ENCODE measurements at places on chromosomes 1 and 21.

DNA sequence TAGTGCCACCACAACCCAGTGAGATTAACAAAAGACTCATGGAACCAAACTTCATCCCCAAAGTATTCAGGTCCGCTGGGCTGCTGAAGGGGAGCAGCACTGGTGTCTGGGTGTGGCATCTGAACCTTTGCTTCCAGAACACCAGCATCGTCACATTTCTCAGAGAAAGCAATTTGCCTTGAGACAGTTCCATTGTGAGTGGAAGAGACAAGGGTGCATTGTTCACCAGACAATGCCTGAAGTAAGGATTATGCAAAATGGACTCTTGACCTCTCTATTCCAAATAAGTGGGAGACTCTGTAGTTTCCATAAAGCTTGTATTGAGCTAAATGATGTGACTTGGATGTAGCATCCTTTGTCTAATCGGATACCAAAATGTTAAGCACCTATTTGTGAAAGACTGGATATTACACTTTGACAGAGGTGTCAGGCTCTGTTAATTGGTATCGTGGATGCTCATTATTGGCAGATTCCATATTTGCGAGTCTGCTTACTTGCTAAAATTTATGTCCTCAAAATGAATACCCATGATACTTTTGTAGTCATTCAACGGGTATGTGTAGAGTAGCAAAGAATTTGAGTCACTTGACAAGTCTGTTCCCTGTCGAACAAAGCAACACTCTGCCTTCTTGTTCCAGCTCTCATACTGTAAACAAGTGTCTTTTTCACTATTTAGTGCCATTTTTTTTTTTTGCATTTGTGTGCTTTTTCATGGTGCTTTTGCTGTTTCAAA lies 75.6 kb downstream of the MRPS6 start:
- no peak for DNase-seq

DNA sequence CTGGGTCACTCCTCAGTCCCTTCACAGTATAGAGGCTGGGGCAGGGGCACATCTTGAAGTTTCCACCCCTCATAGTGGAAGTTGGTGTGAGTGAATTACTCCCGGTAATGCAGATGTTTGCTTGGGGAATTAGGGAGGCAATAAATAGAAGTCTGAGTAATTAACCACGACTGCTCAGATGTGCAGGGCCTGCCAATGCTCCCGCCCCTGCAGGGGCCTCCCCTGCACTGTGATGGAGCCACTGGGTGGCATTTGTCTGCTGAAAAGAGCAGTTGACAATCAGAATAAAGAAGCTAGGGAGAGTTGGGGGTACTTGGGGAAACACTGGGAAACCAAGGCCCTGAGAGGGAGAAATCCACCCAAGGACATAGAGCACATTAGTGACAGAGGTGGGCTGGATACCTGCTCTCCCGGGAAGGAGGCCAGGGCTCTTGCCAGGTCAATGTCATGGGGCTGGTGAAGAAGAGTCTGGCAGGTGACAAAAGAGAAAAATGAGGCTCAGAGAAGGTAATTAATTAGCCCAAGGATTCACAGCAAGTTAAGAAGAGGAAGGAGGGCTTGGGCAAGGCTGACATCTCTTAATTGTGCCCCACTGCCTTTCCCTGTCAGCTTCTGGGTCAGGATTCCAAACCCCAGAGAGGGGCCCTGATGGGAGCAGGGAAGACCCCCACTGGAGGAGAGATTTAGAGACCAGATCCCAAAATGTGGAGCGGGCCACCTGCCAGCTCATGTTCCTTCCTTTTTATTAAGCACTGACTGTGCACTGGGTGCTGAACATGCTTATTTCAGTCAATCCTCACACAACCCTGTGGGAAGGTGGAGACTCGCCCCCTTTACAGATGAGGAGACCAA lies 436.2 kb downstream of the MATN1 start:
- no peak for DNase-seq

GRCh38 chr1:47390843-47391242 lies 25.2 kb upstream of the FOXE3 start:
- DNase-seq: no peak

DNA sequence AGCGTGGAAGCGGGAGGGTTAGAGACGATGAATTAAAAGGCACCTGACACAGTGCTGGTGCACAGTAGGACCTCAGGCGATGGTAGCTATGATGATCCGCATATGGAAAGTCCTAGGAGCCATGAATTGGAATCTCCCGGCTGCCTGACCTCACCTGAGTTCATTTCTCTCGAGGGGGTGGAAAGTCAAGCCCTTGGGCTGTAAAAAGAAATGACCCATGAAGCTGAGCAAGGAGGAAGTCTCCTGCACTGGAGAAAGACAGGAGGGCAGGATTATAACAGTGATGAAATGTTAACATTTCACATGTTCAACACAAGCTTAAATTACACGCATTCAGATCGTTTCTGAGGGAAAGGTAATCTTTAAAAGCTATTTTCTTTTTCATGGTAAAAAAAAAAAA lies 481.2 kb downstream of the MATN1 start:
- DNase-seq: no peak

DNA sequence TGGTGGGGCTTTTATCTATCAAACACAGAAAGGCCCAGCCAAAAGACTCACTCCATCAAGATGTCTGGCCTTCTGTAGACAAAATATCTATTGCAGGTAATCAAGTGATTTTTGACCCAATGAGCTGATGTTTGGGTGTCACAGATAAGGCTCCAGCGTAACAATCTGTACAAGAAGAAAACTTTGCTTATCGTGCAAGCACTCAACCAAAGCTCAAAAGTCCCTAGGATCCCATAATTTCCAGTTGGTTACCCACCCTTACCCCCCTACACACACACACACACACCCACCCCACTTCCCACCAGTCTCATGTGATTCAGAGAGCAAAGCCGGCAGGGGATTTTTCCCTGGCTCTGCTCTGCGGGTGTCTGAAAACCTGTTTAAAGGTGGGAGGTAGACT lies 5.8 kb downstream of the ITPKB start:
- DNase-seq: no peak

DNA sequence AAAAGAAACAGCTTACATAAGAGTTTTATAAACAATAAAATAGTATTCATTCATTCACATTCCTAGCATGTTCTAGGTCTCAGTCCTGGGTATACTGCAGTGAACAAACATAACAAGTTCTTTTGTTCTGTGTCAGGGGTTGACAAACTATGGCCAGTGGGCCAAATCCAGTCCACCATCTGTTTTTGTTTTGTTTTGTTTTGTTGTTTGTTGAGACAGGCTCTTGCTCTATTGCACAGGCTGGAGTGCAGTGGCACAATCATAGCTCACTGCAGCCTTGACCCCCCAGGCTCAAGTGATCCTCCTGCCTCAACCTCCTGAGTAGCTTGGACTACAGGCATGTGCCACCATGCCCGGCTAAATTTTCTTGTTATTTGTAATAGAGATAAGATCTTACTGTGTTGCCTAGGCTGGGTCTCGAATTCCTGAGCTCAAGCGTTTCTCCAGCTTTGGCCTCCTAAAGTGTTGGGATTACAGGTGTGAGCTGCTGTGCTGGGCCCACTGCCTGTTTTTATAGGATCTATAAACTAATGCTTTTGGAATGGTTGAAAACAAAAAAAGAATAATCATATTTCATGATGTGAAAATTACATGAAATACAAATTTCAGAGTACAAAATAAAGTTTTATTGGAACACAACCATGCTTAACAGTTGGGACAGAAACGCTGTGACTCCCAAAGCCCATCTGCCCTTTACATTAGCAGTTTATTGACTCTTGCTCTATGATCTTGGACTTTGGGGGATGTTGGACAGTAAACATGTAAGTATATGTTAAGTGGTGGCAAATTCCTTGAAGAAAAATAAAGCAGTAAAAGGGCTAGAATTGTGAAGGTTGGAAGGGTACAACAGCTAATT lies 17.9 kb downstream of the CAPZA1 start:
- DNase-seq: no peak

DNA sequence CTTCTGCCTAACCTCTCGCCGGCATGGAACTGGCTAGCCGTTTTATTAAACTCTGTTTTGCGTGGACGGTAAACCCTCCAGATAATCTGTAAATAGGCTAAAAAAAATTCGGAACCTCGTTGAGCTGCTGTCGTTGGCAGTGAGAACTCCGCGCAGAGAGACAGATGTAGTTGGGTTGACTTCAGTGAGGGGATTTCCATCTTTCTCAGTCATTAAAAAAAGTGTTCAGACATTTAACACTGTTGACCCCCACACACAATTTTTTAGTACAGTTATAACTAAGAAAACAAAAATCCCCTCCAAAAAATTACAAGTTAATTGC lies 464 bp downstream of the PARK7 start:
- no peak for DNase-seq

GRCh38 chr1:209207701-209208286 lies 375.7 kb upstream of the CAMK1G start:
- no peak for DNase-seq

DNA sequence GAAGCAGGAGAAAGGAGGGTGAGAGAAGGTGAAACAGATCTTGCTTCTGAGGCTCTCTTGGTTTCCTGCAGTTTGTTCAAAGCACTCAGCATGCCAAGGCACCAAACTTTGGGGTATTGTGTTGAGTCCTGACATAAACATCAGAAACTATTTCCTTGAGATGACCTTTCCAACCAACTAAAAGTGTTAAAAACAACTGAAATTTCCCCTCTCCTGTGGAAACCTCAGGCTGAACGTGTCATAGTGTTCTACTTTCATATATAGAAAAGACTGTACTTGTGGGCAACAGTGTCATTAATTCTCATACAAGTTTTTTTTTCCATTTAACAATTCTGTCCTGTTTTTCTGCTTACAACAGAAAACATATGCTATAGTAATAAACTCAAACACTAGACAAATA lies 6.3 kb upstream of the LYST start:
- DNase-seq: no peak

- no peak for DNase-seq
These were observed 5.7 kb upstream of the TPRG1L start for GRCh38 chr1:3618881-3619671.

- no peak for DNase-seq
These were observed 2.5 kb upstream of the DHRS3 start for GRCh38 chr1:12620488-12620865.

DNA sequence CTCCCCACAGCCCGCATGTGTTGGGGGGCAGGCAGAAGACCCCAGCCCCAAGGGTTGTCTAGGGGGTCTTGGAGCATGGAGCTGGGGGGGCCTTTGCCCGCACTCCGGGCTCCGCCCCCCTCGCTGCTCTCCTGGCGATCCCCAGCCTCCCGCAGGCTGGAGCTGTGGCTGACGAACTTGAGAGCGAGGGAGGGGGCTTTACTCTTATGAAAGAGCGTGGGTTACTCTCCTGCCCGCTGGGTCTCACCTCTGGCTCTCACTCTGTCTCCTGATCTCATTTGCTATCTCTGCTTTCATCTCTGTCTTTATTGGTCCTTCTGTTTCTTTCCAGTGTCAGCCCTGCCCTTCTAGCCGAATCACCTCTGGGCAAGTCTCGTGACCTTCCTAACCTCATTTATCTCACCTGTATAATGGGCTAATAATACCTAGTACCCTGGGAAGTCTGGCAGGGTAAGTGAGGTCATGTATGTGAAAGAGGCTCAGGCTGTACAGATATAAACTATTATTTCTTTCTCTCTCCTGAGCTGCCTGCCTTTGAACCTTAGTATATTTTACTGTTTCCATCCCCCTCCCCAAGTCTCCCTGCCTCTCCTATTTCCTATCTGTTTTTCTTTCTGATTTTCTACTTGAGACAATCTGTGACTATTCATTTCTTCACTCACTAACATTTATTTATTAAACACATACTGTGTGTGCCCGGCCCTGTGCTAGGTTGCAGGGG lies 731 bp downstream of the EFNA4 start:
- DNase-seq: no peak

- no peak for DNase-seq
These were observed 58.9 kb downstream of the DDX20 start for GRCh38 chr1:111814642-111815041.

- DNase-seq: peak; percentile 81
These were observed at the start of the genes JMJD4 and SNAP47 for GRCh38 chr1:227734856-227735538. Gene JMJD4 (minus strand): TSS chr1:227735302. CDS start chr1:227735273, 29 bp downstream. Gene SNAP47 (plus strand): TSS chr1:227735435. CDS start chr1:227747737, 12,302 bp downstream.
